GM12878 (cell line): ENCODE measurements at places on chromosomes 4 and X. TPM values are rescaled to one million over a fixed set of nuclear protein-coding genes. Genes with fewer than 3 reads are reported as not detected.

DNA sequence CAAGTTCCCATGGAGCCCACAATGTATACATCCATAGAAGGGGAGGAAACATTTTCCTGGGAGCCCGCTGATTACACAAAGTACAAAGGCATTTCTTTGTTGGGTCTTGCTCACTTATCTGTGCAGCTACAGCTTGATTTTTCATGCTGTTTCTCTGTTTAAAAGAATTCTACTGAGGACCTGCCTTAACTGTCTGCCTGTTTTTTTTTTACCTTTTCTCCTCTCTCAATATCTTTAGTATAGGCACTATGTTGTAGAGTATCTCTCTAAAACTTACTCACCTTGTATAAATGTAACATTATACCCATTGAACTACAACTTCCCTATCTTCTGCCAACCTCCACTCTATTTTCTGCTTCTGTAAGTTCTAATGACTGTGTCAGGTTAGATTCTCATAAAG is 494.6 kb upstream of the EPHA5 start:
- no peak for DNase-seq

DNA sequence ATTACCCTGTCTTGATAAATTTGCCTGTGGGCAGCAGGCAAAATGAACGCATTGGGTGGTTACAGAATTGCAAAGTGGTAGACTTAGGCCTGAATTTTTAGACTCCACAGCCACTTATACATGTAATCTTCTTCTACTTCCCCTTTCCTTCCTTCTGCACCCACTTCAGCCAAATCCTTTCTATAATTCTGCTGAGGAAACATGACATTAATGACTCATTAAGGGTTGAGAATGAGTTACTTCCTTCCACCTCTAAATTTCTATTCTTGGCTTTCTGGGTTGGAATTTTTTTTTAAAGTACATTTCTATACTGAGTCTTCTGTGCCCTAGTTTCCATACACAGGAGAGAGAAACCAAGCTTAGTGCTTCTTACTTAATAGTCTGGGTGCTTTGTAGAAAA is 10.1 kb downstream of the PAPSS1 start:
- no peak for DNase-seq

- peak; percentile 34 for DNase-seq
Measured at GRCh38 chrX:75155827-75156525, at the start of gene ABCB7. TSS of gene ABCB7 (minus strand) at chrX:75156283. CDS start at chrX:75156272, 11 bp downstream.

- DNase-seq, result no peak
Measured at GRCh38 chr4:73692254-73692653, 48.1 kb upstream of the CXCL8 start.

DNA sequence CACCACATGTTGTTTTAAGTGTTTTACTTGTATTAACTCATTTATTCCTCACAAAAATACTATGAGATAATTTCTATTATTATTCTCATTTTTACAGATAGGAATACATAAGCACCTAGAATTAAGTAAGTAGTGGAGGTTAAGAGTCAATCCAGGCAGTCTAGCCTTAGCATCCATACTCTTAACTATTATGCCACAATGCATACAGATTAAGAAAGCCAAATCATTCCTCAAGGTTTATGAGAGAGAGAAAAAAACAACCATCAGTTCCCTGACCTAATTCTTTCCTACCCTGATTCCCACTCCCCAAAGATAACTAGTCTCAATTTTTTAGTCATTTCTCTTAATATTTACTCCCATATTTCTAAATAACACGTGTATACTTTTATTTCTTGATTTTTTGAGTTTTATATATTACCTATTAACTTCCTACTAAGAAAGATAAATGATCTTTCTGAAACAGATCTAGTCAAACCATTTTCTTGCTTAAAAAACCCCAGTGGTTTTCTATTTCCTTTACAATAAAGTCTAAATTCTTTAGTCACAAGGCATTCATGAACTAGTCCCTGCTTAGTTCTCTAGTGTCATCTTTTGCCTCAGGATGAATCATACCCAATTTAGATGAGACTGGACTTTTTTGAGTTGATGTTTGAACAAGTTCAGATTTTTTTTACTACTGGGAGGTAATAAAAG is 16.0 kb downstream of the UBA6 start:
- no peak for DNase-seq

GRCh38 chrX:130975947-130976346 is 72.9 kb upstream of the ENOX2 start:
- DNase-seq, result no peak

DNA sequence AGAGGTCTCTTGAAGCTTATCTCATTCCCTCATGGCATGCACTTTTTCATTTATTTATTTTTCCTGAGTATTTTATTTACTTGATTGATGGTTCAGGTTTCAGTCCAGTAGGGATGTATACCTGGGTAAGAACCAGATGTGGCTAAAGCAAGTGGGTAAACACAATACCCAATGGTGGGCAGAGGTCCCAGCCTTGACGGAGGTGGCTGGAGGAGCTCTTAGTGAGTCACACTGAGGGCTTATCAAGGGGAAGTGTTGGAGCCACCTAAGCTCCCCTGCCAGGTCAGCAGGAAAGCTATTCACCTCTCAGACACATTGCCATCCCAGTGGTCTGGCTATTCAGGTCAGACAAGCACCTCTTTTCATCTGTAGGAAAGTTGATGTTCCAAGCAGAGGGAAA is 236.2 kb upstream of the MAGEB16 start:
- DNase-seq, result no peak

DNA sequence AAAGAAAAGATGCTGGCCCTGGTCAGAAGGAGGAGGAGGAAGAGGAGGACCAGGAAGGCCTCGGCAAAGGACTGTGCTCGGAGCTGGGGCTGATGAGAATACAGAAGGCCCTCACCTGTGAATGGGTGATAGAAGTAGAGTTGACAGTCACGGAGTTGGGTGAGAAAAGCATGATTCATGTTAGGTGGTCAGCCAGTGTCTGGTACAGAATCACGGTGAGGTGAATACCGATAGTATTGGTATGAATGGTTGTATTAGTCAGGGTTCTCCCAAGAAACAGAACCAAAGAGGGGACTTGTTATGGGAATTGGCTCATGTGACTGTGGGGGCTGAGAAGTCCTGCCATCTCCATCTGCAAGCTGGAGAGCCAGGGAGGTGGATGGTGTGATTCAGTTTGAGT is 32.5 kb upstream of the FAM156A start:
- no peak for DNase-seq

Gene CLNK
- total RNA-seq, result 2.5 and 2.8 TPM in 2 replicates

Gene SPANXN4
- total RNA-seq, result not detected in 2 replicates
